Left ventricle myocardium inferior (tissue), 1 donor: ENCODE measurements at places on chromosomes 11 and 22. TPM values are rescaled to one million over a fixed set of nuclear protein-coding genes. Genes with fewer than 3 reads are reported as not detected.

DNA sequence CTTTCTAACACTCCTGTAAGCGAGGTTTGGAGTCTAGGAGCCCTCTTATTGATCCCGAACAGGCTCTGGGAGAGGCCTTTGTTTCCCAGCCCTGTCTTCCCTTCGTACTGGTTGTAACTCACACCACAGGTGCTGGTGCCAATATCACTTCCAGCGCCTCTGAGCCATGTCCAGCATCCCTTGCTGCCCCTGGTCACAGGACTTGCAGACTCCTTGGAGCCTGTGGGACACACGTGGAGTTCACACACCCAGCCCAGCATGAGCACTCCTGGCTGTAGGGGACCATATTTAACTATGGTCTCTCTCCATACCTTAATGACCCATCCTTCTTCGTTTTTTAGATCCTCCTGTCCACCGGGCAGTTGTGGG, 2.2 kb downstream of the ZBTB16 start:
- H3K4me1 ChIP-seq: peaks cover 96% of the 10 kb centered on the region
- H3K27ac ChIP-seq: peak overlapping the region; percentile 100
- H3K27me3 ChIP-seq: no peaks in the 10 kb centered on the region
- peak overlapping the region; percentile 100 for H3K4me3 ChIP-seq
- peaks cover 52% of the 10 kb centered on the region for H3K36me3 ChIP-seq

- DNase-seq: no peak
- H3K4me3 ChIP-seq: no peak overlapping the region
- no peak overlapping the region for H3K27ac ChIP-seq
- H3K4me1 ChIP-seq: no peaks in the 10 kb centered on the region
- H3K36me3 ChIP-seq: no peaks in the 10 kb centered on the region
Observed at GRCh38 chr11:71199226-71199820, 53.1 kb downstream of the SHANK2 start.

GRCh38 chr22:27523711-27524110, 277.8 kb downstream of the MN1 start:
- no peak for DNase-seq
- no peaks in the 10 kb centered on the region for H3K36me3 ChIP-seq
- H3K4me3 ChIP-seq: no peak overlapping the region
- H3K4me1 ChIP-seq: no peaks in the 10 kb centered on the region
- no peak overlapping the region for H3K27ac ChIP-seq

- no peaks in the 10 kb centered on the region for H3K27me3 ChIP-seq
- no peaks in the 10 kb centered on the region for H3K36me3 ChIP-seq
Observed at GRCh38 chr11:110097459-110098012, 4.3 kb downstream of the ZC3H12C start.

The MGAT3 gene
- total RNA-seq: 3.2 TPM
